ENCODE measurements at places on chromosomes 4 and X.

DNA sequence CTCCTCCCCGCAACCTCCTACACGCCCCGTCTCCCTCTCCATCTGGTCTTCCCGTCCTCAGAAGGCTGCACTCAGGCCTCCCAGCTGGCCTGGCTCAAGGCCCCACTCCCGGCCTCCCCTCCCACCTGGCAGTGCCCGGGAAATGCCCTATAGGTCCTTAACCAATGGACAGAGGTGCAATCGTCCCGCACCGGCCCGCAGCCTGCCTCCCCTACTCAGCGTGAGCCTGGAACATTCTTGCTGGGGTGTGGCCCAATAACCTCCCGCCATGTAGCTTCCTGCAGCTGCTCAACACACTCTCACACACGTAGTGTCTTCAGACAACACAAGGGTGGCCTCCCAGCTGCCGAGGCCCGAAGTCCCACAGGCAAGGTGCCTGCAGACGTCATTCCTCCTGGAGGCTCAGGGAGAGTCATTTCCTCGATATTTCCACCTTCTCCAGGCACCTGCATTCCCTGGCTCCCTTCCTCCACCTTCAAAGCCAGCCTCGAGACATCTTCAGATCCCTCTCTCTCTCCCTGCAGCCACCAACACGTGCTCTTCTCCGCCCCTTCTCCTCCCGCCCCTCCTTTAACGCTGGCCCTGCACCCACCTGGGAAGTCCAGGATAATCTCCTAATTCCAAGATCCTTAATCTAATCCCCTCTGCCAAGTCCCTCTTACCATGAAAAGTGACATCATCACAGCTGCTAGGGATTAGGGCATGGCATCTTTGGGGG, 56.2 kb downstream of the ADRA2C start:
- DNase-seq, result no peak

DNA sequence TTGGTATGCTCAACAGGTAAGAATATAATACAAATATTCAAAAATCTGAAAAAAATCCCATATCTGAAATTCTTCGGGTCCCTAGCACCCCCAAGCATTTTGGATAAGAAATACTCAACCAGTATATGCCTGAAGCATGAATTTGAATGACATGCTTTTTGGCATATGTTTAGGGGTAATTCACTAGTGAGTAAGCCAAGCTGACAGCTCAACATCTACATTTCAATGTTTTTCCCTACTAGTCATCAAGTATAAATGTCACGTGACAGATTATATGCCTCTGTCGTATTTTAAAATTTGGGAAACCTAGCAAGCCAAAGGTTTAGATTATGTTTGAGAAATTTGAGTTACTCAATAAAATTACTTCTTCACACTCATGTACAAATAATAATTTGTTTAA, 125.1 kb downstream of the FGF16 start:
- DNase-seq, result no peak

DNA sequence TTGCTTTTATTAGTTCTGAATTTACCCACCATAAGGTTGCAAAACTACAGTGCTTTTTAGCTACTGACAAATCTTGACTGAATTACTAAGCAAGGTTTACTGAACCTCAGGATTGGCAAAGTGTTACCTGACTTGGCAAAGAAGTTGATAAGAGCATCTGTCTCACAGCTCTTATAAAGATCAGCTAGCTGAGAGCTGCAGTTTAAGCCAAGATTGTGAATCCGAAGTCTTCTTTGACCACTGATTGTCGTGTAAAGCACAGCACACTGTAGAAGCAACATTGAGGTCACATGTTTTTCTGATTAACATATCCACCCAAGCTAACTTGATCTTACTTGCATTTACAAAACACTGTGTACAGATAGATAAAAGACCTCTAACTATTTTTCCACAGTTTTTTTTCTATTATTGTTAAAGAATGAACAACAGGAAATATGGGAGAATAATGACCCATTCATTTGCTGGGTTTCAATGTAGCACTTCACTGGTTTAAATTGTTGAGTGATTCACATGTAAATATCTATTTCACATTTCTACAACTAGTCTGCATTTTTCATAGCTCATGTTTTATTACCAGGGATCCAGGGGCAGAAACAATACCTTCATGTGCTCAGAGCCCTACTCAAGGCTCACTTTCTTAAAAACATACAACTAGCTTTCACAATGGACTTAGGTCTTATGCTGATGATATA, 54.0 kb downstream of the METTL14 start:
- DNase-seq, result no peak

- no peak for DNase-seq
Observed at GRCh38 chr4:41460641-41461040, 77.3 kb upstream of the LIMCH1 start.

- no peak for DNase-seq
Observed at GRCh38 chr4:161003418-161004057, 1160.3 kb downstream of the FSTL5 start.

- DNase-seq, result no peak
Observed at GRCh38 chrX:136954930-136955329, 74.4 kb upstream of the RBMX start.

GRCh38 chrX:134520860-134521390, 61.0 kb downstream of the HPRT1 start:
- no peak for DNase-seq

- DNase-seq, result no peak
Observed at GRCh38 chr4:46425775-46426400, 36.0 kb upstream of the GABRA2 start.

DNA sequence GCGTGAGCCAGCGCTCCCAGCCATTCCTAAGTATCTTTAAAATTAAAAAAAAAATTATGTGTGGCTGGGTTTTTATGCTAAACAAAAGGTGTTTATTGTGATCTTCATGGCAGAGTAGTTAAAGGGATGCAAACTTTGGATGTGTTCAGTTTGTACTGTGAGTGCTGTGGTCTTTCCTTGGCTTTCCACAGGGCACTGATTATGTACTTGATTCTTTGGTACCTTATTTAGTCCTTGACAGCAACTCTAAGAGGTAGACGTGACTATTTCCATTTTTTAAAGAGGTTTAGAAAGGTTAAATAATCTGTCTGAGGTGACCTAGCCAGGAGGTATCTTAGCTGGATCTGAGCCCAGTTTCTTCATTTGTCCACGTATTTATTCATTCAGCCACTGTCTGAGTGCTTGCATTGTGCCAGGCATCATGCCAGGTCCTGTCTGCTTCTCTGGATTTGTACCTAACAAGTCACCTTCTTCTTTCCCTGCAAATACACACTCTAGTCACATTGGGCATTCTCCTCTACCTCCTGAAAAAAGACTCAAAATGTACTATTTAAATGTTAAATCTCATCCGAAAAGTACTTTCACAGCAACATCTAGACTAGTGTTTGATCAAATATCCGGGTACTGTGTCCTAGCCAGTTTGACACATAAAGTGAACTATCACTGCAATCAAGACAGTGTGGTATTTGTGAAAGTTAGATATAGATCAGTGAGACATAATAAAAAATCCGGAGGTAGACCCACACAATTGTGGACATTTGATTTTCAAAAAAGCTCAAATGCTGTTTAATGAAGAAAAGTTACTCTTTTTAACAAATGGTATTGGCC, 31.5 kb downstream of the WWC2 start:
- DNase-seq, result no peak

DNA sequence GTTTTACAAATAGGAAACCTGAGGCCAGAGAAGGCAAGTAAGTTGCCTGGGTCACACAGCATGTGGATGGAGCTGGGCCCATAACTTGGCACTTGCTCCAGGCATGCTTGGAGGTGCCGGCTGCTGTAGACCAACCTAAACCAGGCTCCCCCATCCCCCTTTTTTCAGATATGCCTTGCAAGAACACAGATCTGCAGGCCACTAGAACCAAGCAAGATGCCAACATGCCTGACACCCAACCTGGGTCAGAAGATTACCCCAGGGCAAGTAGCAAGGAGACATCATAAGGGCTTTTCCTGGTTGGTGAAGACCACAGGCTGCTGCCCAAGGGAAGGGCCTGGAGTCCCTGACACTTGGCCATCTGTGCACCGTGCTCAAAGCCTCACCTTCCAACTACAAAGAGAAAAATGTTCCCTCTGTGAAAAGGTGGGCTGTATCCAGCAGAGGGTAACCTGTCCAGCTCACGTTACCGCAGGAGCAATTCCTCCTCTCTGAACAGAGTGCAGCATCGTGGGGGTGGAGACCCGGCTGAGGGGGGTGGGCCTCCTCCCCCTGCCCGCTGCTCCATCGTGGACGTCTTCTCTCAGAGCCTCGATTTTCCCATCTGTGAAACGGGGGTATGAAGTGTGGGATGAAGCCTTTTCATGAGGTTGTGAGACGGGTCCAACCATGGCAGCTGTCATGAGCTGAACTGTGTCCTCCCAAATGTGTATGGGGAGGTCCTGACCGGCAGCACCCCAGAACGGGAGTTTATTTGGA, 23.0 kb downstream of the HMX1 start:
- DNase-seq, result no peak

- no peak for DNase-seq
Observed at GRCh38 chr4:183831683-183832082, 73.4 kb upstream of the STOX2 start.

GRCh38 chrX:9023293-9023692, 10.6 kb downstream of the FAM9B start:
- DNase-seq, result no peak

- DNase-seq, result no peak
Observed at GRCh38 chrX:8288590-8288989, 117.5 kb upstream of the VCX2 start.

GRCh38 chrX:9349572-9350494, 115.0 kb upstream of the TBL1X start:
- no peak for DNase-seq

DNA sequence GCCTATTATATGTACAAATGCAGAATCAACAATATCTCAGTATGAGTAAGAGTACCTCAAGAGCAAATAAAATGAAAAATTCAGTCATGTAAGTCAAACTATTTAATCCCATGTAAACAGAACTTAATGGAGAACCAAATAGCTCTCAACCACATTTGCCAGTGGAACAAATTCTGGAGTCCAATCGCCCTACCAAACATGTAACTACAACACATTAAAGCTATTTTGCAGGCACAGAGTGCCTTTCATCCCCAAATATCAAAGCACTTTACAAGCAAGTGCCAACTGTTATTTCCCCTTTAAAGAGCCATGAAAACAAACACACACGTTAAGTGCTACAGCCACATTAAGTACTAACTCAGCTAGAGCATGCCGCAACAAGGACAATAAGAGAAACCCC, 51.3 kb downstream of the PCDH19 start:
- DNase-seq, result no peak

DNA sequence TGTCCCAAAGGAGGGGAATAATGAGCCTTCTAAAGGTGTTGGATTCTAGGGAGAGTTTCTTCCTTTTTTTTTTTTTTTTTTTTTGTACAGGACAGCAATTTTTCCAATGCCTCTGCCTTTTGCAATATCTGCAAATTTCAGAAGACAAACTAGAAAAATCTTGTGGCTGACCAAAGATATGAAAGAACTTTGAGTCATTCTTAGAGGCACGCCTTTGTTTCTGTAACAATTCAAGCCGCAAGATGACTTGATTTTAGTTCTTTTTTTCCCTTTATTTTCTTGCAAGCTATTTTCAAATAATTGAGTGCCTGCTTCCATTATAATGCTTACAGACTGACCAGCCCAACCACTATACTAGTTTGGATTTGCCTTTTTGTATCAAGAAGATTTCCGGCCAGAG, 47.6 kb upstream of the UXT start:
- no peak for DNase-seq

- no peak for DNase-seq
Observed at GRCh38 chr4:25993395-25994185, 79.6 kb downstream of the SMIM20 start.

DNA sequence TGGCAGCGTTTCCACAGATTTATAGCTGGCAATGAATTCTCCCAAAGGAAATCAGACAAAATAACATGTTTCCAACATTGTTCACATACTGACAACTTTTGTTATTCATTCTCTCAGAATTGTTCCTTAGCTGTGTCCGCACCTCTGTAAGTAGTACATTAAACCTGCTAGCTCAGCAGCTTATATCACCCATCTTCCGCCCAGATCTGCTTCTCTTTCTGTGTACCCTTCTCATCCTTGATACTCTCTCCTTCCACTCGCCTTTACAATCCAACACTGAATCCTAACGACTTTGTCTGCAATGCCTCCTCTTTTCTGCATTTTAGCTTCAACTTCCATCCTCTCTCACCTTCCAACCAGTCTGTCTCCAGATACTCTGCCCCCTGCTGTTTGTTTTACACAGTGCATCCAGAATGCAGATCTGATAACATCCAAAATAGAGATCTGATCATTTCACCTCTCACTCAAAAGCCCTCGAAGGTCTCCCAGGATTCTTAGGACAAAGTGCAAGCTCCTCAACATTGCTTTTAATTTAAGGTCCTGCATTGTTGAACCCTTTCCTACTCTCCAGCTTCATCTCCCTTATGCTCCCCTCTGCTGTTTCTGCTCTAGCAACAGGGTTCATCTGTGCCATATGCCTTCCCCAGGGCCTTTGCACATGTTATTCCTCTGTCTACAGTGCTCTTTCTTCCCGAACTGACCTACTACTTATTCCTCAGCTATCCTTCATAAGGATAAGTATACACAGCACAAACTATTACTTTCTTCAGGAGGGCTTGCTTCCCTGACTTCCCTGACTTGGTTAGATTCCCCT, 67.3 kb upstream of the VBP1 start:
- no peak for DNase-seq

DNA sequence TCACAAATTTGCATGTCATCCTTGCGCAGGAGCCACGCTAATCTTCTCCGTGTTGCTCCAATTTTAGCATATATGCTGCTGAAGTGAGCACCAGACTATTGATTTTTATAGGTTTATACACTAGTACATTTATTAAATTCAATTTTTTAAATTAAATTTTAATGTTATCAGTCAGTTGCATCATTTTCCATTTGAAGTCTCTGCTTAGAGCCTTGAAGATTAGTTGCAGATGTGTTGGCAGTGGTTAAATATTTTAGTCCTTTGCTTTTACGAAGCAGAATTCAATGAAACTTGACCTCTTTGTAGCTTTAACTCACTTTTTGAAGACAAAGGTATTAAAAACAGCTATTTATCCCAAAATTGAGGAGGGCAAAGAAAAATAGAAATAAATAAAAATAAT, 16.5 kb downstream of the TRAPPC11 start:
- no peak for DNase-seq

Measured in activated T-helper 9 cell treated with anti-CD3 and anti-CD28 coated beads, Interleukin-2, amount 50 U/mL, for 16 hours (primary cell).